ENCODE measurements at places on chromosomes 12 and 14.

GRCh38 chr12:63888908-63889635, 44.6 kb downstream of the SRGAP1 start:
- no peak for DNase-seq

DNA sequence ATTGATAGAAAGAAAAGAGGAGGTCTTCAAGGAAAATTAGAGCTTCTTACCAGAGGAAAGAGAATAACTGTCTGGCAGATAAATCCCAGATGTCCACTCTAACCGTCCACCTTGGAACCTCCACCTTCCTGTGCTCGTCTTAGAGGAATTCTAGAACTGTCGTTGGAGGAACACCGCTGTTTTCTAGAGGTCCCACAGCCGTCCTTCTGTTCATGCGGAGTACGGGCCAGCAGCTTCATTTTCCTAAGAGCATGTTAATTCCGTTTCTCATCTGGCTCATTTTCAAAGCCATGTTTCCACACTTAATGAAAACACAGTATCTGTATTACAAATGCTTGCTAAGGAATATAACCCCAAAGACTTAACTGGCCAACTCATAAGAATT, 107.9 kb upstream of the ESRRB start:
- DNase-seq: no peak

DNA sequence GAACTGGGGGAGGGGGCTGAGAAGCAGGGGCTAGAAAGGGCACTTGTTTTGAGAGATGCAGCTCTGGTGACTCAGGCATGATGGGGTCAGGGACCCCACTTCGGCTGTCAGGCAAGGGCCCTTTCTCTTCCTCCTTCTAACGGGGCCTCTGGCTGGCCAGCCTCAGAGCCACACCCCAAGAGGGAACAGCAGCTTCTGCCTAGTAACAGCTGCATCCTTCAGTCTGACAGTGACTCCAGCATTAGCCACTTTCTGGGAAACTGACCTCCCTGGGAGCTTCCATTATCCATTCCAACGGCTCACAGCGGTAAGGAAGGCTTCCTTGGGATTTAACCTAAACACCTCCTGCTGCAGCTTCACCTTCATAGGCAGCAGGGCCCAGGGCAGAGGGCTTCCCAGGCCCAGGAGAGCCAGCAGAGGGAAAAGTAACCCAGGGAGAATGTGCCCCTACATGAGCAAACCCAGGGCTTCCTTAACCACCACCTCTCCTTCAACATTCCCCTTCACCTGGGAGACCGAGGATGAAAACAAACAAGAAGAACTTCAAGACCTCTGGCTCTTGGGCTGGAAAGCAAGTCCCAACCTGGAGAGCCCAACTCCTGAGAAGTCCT, 2.7 kb downstream of the NCKAP5L start:
- DNase-seq: no peak

DNA sequence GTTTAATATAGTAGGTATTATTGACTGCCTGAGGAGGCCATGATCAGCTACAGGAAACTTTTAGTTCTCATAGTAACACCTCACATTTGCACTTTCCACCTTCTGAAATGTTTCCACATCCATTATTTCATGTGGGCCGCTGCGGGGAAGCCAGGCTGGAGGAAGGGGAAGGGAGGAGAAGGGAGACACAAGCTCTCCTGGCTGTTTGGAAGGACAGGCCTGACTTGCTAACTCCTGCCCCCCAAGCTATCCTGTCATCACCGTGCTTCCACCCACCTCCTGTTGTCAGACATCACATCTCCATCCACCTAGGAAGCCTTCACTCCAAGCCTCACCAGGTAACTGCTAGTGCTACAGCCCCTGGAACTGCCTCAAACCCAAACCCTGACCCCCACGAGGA, 9.5 kb downstream of the DPF3 start:
- no peak for DNase-seq

DNA sequence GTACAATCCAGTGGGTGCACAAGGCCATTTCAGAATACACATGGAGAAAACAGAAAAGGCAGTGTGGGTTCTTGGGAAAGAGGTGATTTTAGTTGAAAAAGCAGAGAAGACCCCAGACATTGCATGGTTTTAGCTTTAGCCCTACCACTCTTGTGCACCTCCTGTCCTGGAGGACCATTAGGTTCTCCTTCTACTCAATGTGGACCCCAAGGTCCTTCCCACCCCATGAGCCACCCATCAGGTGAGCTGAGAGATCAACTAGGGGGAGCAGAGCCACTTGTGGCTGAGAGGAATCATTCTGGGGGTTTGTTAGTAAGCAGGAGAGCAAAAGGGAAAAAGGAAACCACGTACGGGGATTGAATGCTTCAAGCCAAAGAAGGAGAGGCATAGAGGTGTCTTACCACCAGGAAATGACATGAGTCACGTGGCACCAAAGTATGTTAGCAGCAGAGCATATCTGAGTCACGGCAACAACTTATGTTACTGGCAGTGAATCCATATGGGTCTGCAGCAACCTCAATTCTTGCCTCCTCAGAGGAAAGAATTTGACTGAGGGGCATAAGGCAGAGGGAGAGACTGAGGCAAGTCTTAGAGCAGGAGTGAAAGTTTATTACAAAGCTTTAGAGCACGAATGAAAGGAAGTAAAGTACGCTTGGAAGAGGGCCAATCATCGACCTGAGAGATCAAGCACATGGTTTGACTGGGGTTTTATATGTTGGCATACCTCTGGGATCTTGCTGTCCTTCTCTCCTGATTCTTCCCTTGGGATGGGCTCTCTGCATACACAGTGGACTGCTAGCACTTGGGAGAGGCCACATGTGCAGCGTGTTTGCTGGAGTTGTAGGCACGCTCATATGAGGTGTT, 73.9 kb downstream of the HSD17B6 start:
- no peak for DNase-seq
